ENCODE measurements at places on chromosomes 1 and 21.

DNA sequence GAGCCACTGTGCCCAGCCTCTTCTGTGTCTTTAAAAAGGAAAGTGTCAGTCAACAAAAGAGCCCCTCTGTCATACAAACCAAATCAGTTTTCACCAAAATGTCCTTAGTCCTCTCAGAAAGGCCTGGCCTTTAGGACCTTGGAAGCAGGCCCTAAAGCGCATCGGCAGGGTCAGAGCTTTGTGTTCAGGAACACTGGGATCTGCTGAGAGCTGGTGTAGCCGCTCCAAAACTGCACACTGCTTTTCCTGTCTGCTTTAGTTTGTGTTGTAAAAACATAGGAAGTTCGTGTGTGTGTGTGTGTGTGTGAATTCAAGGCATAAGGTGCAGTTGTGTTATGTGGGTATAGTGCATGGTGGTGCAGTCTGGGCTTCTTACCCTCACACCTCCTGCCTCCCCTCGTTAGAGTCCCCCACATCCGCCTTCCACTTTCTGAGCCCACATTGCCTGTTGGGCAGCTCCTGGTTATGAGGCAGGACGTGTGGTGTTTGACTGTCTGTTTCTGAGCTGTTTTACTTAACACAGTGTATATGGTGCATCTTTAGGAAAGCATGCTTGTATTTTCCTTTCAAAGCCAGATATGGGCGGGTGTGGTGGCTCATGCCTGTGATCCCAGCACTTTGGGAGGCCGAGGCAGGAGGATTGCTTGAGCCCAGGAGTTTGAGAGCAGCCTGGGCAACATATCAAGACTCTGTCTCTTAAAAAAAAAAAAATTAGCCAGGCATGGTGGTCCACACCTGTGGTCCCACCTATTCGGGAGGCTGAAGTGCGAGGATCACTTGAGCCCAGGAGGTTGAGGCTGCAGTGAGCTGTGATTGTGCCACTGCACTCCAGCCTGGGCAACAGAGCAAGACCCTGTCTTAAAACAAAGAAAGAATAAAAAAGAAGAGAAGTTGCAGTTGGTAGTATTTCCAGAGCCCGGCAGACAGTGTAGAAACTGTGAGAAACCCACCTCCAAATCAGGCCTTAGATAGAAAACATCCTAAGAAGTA lies 12.4 kb downstream of the IBA57 start:
- no peak for DNase-seq

DNA sequence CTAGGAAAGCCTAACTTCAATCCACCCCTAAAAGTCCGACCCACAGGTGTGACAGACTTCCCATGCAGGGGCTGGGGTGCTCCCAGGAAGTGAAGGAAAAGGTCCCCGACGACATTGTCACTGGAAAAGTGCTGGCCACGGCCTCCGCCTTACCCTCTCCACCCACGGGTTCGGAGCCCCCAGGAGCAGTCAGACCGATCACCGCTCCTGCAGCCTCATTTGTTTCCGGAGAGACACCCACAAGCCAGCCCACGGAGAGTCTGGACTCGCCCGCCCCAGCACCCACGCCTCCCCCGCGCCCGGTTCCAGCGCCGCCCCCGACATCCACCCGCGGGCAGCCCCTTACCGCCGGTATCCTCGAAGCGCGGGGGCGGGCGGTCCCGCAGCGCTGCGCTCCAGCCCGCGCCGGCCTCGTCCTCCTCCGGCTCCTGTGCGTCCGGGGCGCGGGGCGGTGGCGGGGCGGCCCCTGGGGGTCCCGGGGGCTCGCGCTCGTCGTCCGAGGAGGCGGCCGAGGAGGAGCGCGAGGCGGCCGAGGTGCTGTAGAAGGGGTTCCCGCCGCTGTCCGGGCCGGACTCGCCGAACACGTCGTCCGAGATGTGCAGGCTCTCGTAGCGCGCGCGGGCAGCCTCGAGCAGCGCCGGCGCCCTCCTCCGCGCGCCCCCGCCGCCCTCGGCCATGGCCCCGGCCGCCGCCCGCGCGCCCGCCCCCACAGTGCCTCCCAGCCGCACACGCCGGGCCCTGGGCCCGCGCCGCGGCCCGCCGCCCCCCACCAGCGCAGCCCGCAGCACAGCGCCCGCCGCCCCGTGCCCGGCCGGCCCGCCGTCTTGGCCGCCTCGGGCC lies 660 bp downstream of the PGBD5 start:
- DNase-seq: no peak

DNA sequence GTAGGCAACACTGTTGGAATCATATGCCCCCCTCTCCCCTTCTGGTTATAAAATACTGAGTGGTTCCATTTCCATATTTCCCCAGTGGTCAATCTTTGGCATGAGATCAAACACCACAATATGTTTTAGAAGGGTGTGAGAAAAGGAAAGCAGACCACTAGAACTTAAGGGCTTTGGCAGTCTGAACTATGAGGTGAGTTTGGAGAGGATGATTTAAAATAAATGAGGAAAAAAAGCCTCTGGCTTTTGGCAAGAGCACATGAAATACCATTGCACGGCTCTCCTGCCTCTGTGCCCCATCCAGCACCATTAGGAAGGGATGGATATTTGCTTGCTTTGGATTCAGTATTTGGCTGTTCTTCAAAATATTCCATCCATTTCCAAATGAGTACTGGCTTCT lies 339.5 kb upstream of the C1orf87 start:
- no peak for DNase-seq

DNA sequence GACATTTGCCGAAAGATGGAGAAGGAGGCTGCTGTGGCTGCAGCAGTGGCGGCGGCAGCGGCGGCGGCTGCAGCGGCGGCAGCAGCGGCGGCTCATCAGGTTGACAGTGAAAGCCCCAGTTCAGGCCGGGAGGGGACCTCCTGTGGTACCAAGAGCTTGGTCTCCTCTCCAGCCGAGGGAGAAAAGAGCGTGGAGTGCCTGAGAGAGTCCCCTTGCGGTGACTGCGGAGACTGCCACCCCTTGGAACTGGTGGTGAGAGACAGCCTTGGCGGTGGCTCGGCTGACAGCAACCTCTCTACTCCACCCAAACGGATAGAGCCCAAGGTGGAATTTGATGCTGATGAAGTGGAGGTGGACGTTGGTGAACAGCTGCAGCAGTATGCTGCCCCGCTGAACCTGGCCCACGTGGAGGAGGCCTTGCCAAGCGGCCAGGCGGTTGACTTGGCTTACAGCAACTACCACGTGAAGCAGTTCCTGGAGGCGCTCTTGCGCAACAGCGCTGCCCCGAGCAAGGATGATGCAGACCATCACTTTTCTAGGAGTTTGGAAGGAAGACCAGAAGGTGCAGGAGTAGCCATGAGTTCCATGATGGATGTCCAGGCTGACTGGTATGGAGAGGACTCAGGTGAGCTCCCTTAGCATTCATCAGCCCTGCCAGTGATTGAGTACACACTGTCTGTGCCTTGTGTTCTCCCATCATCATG lies 6.3 kb downstream of the ZBTB8B start:
- DNase-seq: peak; percentile 74

DNA sequence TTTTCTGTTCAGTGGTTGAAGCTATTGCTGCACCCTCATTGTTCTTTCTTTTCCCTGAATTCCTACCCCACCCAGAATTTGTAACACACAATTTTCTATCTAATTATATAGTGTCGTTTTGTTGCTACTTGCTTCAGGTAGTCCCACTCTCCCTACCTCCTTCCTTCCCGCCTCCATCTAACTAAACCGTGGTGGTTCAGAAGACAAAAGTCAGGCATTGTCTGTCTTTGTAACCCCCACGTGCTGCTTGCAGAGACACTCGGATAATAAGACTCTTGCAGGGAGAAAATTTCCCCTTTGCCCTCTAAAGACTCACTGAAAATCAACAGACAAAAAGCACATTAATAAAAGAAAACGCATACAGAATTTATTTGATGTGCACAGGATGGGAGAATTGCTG lies 46.2 kb upstream of the BTG3 start:
- DNase-seq: no peak

DNA sequence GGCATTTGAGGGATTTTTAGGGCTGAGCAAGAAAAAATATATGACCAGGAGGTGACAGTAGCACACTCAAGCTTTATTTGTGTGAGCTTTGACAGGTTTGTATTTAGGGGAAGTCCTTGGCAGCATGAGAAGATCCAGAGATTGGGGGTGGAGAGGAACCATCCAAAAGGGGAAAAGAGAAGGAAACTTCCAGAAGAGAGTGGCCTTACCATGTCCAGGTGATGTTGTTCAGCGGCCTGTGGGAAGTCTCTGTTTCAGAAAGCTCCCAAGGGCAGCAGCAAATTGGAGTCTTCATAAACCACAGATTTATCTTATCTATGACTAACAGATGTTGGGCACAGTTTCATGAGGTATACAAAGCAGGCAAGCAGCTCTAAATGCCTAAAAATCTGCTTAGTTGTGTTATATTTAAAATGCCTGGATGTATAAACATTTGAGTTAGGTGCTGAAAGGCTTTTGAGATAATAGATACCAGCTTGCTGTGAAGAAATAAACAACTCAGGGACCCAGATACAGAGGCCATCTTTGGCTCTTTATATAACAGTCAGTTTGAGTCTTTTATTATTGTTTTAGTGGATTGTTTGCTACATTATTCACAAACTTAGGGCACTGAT lies 21.2 kb upstream of the ADAR start:
- no peak for DNase-seq

GRCh38 chr1:151036356-151036755 lies at the start of gene BNIPL:
Gene BNIPL (plus strand): TSS chr1:151036586. CDS start chr1:151036726, 140 bp downstream.
- DNase-seq: no peak

DNA sequence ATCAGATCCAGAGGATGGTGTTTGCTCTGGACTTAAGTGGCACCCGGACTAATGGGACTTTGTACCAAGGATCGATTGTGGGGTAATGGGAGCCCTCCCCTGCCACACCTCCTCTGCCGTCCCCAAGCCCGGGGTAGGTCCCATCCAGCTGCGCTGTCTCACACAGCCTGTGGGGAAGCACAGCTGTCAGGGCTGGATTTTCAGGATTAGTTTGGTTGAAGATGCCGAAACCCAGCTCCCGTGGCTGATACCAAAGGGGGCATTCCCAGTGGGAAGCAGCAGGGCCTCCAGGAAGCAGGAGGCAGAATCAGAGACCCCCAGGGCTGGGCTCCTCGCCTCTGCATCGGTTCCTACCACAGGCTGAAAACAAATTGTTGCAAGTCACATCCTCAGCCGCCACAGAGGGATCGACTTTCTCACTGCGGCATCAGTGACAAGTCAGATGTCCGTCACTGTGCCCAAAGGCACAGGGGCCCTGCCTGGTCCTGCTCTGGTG lies 59.7 kb downstream of the MATN1 start:
- no peak for DNase-seq

DNA sequence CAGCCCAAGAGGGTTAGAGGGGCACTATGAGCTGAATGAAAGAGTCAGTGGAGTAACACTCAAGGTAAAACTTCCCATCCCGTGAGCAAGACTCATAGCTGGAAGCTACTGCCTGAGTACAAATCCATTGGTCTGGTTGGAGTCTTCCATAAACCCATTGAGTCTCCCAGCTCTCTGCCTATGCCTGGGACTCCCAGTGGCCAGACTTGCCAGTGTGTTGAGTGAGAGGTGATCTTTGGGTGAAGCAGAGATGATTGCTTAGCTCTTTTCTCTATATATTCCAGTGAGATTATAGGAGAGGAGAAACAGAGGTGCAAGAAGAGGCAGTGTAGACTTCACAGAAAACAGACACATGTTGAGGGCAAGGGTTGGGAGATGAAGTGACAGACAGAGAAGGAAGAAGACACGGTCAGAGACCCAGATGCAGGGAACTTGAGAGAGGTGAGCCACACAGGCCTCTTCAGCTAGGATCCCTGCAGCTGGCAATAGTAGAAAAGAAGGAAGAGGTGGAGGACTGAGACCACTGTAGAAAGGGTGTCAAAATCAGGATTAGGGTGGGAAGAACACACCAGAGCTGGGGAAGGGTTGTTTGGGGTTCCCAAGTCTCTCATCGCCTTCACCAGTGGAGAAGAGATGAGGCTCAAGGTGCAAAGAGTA lies 3.7 kb downstream of the FOXD2 start:
- DNase-seq: no peak

DNA sequence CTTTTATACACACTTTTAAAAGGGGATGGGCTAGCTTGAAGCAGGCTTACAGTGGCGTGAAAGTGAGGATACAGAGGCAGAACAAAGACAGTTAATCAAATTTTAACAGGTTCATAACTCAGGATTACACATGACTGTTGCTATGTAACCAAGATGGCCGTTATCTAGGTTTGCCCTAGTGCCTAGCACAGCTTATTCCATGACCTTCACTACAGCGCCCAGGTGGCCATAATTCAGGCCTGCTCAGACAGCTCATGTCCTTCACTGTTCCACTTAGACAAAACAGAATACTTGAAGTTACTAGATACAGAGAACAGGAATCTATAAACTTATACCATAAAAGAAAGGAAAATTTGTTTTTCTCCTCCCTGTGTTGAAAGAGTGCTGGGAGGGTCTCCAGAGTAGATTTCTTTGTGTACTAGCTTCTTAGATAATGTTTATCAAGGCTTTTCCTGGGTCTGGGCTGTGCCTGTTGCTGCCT lies 6.2 kb upstream of the SPRR2F start:
- no peak for DNase-seq

GRCh38 chr1:235997931-235998330 lies 67.0 kb downstream of the NID1 start:
- peak; percentile 54 for DNase-seq

DNA sequence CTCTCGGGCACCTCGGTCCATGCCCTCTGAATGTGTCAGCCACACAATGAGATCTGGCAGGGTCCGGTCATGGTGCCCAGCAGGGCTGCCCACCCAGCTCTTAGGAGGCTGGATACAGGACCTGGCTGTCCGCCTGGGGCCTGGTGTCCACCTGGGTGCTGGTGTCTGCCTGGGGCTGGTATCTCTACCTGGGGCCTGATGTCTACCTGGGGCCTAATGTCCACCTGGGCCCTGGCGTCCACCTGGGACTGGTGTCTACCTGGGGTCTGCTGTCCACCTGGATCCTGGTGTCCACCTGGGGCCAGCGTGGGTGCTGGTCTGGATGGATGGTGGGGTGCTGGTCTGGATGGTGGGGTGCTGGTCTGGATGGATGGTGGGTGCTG lies 45.1 kb upstream of the ACTRT2 start:
- DNase-seq: no peak

GRCh38 chr1:240350910-240351331 lies 259.2 kb downstream of the FMN2 start:
- peak; percentile 70 for DNase-seq

GRCh38 chr1:229355661-229356060 lies 12.8 kb upstream of the CCSAP start:
- DNase-seq: no peak

- DNase-seq: no peak
Measured at GRCh38 chr1:70556541-70556940, 145.5 kb downstream of the CTH start.

- DNase-seq: no peak
Measured at GRCh38 chr21:36946949-36947356, 19.5 kb downstream of the HLCS start.

Data from trophoblast cell (in vitro differentiated cells and primary cell).